ENCODE measurements at places on chromosomes 6 and 20.

DNA sequence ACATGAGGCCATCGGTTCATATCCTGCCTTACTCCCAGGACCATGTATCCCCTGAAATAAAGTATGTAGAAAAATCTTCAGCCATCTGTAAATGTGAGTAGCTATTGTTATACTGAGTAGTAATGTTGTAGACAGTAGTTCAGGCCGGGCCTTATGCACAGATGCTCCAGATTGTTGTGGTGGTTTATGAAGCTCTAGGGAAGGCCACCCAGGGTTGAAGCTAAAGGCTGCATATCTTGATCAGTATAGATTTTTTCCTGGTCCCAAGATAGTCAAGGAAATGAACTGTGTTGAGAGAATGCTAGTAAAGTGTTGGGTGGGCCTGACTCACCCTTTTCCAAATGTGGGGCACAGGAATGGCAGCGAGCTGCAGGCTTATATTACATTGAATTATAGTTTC lies 81.4 kb downstream of the FNDC1 start:
- DNase-seq, result no peak

- no peak for DNase-seq
Observed at GRCh38 chr6:73051147-73051546, 174.1 kb downstream of the KHDC1L start.

- peak; percentile 96 for DNase-seq
Observed at GRCh38 chr6:22892452-22892851, 323.1 kb downstream of the HDGFL1 start.

DNA sequence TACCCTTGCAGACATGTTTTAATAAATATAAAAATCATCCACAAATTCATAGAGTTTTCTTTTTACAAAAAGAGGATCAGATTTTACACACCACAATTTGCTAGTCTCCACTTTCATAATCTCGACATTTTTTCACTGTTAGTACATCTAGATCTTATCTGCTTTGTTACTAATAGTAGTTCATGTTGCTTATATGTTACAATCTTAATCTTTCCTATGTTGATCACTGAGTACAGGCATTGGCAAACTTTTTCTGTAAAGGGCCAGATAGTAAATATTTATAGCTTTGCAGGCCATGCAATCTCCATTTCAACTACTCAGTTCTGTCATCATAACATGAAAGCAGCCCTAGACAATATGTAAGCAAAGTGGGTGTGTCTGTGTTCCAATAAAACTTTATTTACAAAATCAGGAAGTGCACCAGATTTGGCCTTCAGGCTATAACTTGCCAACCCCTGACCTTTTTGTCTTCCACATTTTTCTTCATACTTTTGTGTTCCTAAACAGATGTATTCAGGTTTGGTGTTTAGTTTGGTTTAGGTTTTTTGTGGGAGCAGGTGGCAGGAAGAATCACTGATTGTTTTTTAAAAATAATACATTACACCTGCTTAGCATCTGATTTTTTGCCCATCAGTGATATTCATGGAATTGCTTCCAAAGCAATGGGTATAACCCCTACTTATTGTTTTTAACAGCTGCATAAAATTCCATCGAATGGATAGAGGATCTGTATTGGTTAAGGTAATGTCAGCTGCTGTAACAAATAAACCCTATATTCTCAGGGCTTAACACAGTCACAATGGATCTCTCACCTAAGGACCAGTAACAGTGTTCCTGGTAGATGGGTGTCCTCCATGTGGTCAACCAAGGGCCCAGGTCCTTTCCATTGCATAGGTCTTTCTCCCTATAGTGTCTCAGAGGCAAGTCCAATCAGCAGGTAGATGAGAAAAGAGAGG lies 61.2 kb downstream of the EYA2 start:
- no peak for DNase-seq

DNA sequence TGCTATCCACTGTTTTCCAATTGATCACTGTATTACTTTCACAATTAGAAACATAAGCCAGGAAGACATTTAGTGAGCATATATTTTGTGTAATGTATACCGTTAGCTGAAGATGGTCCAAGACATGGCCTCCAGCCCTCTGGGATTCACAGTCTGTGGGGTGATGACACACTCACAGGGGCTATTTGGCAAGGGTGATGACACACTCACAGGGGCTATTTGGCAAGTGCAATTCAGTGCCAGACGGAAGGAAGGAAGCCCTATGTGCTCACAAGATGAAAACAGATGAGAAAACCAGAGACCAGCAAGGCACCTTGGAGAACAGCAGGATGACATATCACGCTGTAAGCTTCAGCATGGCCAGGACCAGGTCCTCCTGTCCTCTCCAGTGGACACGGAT lies 183.7 kb downstream of the MBOAT1 start:
- DNase-seq, result no peak

GRCh38 chr6:112929641-112930040 lies 582.5 kb downstream of the RFPL4B start:
- no peak for DNase-seq

- DNase-seq, result no peak
Observed at GRCh38 chr6:4010689-4011090, 68.2 kb downstream of the FAM217A start.

DNA sequence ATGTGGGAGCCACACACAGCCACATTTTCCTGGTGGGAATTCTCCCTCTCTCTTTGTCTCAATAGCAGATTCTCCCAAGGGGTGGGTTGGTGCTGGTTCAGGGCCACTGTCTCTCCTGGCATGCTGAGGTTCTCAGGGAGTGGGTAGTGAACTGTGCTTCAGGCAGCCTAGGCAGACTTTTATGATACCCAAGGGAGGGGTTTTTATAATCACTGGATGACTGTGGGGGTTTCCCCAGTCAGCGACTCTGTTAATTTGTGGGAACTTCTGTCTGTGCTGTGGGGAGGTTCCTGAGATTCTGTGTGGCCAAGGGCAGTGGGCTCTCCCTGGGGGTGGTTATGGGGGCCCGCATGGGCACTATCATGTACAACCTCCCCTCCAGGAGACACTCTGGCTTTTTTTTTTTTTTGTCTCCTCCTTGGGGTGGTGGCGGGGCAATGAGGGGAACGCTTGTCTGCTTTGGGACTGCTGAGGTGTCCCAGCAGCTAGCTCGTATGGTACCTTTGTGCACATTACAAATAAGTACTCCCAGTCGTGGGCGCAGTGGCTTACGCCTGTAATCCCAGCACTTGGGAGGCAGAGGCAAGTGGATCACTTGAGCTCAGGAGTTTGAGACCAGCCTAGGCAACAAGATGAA lies 10.0 kb downstream of the PTK7 start:
- no peak for DNase-seq

DNA sequence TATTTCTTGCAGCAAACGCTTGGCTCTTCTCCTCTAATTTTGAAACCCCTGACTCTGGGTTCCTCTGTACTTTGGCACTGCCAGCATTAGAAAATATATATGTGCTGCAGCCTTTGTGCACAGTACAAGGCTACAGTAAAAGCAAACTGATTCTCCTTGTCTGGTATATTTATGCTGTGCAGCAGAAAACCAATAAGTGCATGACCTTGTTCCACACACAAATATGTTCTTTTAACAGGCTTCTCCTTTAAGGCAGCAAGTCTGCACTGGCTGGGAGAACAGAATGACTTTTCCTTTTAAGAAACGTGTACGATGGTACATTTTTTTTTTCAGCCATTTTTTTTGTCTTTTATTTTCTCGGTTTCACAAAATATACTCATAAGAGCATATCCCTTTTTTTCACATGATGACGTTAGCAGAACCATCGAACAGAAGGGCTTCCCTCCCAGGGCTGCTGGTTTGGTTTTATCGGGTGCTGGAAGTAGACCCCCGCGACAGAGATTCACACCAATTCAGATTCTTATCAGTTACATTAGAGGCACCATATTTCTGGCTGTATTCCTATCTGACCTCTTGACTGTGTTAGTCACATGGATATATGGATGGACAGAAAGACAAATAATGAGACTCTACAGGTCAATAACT lies 129.9 kb upstream of the ARID1B start:
- DNase-seq, result no peak

- peak; percentile 33 for DNase-seq
Observed at GRCh38 chr6:136736281-136736960, 55.9 kb downstream of the MAP3K5 start.

DNA sequence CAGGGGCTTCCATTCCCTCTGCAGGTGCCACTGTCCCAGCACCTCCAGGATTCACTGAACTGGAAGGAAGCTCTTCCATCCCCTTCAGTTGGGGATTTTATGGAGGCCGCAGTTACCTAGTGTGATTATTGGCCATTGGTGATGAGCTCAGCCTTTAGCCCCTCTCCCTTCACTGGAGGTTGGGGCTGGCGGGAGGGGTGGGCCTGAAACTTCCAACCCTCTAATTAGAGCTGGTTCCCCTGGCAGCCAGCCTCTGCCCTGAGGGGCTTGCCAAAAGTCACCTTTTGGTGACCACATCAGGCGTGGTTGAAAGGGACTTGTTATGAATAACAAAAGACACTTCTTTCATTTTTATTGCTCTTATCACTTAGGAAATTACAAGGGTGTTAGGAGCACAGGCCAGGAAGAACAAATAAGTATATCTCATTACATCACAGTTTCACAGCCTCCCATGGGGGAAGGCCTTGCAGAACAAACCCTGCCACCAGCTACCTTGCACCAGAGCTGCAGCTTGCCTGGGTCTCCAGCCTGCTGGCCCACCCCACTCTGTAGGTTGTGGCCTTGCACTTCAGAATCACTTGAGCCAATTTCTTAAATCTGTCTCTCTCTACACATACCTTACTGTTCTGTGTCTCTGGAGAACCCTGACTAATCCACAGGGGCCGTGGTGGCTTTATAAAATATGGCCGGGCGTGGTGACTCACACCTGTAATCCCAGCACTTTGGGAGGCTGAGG lies 5.0 kb downstream of the PYGB start:
- DNase-seq, result no peak

GRCh38 chr20:5127859-5128424 lies 1.1 kb downstream of the CDS2 start:
- no peak for DNase-seq

- no peak for DNase-seq
Observed at GRCh38 chr6:3366596-3367413, 90.0 kb downstream of the SLC22A23 start.

- no peak for DNase-seq
Observed at GRCh38 chr6:45388328-45388727, 10.6 kb upstream of the SUPT3H start.

DNA sequence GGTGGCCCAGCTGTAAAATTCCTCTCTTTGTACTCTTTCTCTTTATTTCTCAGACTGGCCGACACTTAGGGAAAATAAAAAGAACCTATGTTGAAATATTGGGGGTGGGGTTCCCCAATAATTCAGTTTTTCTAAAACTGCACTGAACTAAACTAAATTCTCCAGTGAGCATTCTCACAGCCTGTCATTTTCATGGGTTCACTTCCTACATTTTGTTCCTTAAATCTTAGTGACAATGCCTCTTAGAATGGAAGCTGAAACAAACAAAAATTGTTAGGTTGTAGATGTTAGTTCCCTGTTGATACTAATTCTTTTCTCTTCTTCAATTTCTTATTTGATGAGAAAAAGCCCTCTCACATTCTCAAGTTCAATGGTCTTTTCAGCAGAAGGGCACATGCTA lies 35.8 kb upstream of the IFNGR1 start:
- no peak for DNase-seq

GRCh38 chr6:154661768-154662167 lies 71.4 kb upstream of the SCAF8 start:
- DNase-seq, result peak; percentile 92

DNA sequence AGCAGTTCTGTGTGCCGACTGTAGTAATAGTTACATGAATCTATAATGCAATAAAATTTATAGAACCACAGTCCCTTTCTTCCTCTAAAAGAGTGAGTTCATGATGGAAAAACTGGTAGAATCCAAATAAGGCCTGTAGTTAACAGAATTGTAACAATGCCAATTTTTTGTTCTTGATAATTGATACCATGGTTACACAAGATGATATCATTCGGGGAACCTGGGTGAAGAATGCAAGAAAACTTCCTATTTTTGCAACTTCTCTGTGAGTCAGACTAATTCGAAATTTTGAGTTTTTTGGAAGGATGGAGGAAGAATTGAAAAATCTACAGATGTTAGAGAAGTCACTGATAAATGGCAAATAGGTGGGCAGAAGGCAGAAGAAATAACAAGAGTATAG lies 381.8 kb downstream of the CDKAL1 start:
- peak; percentile 31 for DNase-seq

- no peak for DNase-seq
Observed at GRCh38 chr6:110044096-110044495, 66.0 kb downstream of the GPR6 start.

- no peak for DNase-seq
Observed at GRCh38 chr6:111980971-111981840, 72.7 kb upstream of the CCN6 start.

DNA sequence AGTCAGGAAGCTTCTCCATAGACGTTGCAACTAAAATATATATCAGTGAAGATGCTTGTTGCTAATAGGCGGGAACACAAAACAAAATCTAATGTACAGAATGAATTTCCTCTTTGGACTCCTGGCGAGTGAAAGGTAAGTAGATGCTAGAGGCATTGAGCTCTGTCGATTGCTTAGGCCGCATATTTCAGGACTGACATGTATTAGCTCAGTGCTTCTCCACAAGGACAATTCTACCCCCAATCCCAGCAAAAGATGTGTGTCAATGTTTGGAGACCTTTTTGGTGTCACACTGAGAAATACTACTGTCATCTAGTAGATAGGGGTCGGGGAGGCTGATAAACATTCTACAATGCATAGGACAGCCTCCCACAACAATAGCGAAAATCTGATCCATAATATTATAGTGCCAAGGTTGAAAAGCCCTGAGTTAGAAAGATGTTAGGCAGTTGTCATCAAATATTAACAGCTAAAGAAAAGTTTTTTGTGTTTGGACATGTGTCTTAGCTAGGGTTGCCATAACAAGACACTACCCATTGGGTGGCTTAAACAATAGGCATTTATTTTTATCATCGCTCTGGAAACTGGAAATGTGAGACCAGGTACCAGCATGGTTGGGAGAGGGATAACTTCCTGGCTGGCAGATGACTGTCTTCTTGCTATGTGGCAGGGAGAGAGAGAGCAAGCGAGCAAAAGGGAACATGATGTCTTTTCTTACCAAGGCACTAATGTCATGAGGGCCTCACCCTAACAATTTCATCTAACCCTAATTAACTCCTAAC lies 48.0 kb upstream of the BCAS1 start:
- DNase-seq, result no peak

- DNase-seq, result no peak
Observed at GRCh38 chr6:24788031-24788665, 10.6 kb downstream of the ARMH2 start.

- no peak for DNase-seq
Observed at GRCh38 chr6:91278416-91278815, 691.5 kb upstream of the MAP3K7 start.

DNA sequence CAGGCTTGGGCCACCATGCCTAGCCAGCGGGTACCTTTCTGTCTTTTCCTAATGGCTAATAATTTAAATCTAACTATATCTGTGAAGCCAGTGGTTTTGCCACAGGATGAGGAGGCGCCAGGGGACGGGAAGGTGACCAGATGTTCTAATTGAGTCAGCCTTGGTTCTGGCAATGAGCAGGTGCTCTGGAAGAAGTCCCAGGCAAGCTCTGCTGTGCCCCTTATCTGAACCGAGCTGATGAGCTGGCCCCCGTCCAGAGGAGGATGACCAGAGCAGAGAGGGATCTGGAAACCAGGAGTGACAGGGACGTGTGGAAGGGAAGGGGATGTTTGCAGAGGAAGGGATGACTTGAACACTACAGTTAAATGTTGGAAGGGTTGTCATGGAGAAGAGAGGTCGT lies 46.7 kb downstream of the SLC35D3 start:
- no peak for DNase-seq

GRCh38 chr20:46010491-46011391 lies 2.0 kb downstream of the MMP9 start:
- DNase-seq, result no peak

GRCh38 chr20:9130521-9130920 lies 61.6 kb downstream of the PLCB4 start:
- DNase-seq, result peak; percentile 15

GRCh38 chr6:31057426-31058003 lies 47.2 kb downstream of the MUC22 start:
- no peak for DNase-seq
